ENCODE measurements at places on chromosomes 1 and 21.
A peak's percentile ranks its signal among the peaks of the same experiment; 100 is the strongest.

- DNase-seq, result no peak
Observed at GRCh38 chr1:230781594-230781993, 34.4 kb downstream of the CAPN9 start.

GRCh38 chr1:153956997-153957715 is 1.3 kb downstream of the CRTC2 start:
- no peak for DNase-seq

GRCh38 chr21:43652616-43653015 is 6.7 kb downstream of the HSF2BP start:
- no peak for DNase-seq

GRCh38 chr1:171645553-171646248 is 6.8 kb downstream of the MYOC start:
- DNase-seq, result peak; percentile 79

DNA sequence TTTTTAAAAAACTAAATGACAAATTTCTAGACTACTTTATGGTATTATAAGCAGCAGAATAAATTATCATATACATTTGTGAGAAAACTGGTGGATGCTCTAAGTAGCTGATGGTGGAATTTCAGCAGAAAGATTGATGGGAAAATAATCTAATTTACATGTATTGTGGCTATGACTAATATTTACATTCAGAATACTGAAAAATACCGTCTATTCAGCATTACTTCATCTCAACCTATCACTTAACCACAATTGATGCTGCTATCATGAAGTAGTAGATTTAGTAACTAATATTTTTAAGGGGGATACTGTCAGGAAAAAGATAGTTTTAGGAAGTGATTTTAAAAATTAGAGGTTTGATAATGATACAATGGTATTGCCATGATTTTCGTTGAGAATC is 137.9 kb downstream of the IFI44 start:
- no peak for DNase-seq

DNA sequence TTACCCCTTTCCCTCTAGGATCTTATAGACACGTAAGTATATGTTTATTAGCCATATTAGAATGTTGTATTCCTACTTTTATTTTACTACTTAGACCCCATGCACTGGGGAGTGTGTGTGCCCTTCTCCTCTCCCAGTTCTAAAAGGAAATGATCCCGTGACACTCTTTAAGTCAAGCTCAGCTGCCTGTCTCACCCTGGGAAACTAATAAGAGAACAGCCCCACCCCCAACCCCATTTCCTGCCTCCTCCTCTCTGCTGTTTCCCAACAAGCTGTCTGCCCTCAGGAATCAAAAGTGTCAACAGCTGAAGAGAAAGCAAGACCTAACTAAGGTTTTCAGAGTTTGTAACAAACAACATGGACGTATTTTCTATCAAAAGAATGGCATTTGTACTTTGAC is 92.6 kb upstream of the VAV3 start:
- DNase-seq, result no peak

Data from GM03348 (cell line).